ENCODE measurements at places on chromosomes 5 and 9.

GRCh38 chr5:171122372-171122771, 186.7 kb upstream of the TLX3 start:
- no peak for DNase-seq

DNA sequence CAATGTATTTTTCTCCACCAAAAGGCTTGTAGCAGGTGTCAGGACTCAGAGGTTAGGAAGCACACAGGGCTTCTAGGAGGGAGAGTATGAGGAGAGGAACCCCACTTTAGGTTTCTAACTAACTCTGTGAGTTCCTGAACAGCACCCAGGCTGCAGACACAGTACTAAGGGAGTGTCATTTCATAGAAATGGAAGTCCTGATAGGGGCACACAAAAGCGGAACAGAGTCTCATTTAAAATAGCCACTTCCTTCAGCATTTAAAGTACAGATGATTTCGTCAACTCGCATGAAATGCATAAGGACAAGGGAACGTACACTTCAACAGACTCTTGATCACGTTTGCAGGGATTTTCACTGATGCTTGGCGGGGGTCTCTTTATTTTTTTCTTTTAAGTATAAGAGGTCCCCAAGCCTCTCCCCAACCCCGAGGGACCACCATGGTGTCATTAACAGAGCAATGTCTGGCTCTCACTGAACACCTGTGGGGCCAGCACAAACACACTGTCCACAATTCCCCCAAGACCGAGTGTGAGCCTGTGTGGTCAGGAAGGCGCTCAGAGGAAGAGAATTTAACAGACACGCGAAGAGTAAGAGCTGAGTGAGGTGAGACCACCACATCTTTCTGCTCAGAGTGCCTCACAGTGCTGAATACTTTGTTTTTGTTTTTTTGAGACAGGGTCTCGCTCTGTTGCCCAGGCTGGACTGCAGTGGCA, 82.3 kb downstream of the SECISBP2 start:
- DNase-seq = no peak

DNA sequence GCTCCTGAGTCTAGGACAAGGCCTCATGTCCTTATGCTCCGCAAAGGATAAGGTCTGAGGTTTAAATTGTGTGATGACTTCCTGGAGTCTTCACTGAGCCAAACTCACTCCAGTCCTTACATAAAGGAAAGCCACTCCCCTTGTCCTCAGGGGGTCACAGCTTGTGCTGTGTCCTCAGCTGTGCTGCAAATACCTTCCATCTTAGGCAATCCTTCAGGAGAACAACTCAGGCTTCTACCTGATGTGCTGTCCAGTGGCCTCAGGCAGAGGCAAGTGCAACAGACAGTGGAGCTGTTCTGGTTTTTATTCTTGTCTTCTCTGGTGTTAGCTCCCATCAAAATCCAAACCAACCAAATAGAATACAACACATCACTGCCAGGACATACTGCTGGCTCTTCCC, 151.5 kb downstream of the TAF11L14 start:
- DNase-seq = no peak

DNA sequence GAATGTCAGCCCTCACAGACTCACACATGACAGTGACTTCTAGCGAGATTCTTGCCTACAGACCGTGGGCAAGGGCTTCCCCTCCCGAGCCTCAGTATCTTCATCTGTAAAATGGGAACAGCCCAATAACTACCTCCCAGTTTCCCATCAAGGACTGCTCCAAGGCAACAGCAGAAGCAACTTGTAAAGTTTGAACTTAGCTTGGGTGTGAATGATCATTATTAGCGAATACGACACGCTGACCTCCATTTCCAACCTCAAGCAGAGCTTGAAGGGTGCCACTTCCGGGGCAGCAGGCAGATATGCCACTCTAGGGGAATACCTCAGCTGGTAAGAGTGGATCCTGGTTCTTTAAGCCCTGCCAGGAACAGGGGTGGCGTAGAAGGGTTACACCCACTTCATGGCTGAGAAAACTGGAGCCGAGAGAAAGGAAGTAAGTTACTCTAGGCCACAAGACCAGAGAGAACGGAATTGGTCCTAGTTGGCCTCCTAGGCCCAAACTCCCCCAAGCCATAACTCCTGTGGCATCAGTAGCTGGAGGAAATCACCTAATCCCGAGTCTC, 2.0 kb downstream of the RNF44 start:
- DNase-seq = no peak

DNA sequence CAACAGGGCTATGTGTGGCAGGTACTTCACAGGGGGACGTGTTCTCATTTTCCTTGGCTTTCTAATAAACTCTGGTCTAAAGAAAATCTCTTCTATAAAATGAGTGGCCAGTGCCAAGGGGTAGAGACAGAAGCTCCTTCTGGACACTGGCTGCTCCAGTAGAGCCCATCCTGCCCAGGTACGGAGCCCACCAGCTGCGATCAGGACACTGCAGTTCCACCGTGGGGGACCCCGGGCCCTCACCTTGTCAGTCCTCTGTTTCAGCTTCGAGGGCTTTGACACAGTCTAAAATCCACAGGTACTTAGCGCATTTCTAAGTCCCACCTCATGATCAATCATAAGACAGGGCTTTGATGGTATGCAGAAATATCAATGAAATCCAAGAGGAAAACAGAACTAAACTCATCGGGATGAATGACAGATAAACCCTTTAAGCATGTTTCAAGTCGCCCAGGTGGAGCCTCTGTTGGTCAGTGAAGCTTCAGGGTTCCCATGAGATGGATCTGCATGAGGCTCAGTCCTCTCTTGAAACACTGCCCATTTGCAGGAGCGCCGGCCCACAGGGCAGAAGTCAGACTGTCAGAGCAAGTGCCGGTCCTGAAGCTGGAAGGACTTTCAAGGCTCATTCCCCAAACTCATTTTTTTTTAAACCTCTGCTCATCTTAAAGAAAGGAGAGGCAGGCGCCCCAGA, 20.3 kb upstream of the TERT start:
- no peak for DNase-seq

DNA sequence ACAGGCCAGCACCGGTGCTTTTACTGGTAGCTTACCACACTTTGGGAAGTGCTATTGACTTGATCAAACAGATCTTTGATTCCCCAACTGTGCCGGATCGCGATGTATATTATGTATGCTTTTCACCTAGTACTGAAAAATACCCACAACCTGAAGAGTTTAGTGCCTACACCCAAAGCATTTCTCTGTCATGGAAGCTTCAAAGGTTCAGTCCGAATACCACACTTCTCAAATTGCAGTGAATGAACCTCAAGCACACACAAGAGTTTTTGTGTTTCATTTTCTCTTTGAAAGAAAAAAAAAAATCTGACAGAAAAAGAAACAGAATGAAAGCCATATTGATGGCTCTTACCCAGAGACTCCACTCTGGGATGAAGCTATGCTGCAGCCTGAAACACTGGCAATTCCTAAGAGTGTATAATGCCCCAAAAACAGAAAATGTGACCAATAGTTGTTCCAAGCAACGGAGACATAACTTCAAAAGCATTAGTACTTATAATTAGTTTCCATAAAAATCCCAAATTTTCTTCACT, 100.9 kb downstream of the EBF1 start:
- no peak for DNase-seq

DNA sequence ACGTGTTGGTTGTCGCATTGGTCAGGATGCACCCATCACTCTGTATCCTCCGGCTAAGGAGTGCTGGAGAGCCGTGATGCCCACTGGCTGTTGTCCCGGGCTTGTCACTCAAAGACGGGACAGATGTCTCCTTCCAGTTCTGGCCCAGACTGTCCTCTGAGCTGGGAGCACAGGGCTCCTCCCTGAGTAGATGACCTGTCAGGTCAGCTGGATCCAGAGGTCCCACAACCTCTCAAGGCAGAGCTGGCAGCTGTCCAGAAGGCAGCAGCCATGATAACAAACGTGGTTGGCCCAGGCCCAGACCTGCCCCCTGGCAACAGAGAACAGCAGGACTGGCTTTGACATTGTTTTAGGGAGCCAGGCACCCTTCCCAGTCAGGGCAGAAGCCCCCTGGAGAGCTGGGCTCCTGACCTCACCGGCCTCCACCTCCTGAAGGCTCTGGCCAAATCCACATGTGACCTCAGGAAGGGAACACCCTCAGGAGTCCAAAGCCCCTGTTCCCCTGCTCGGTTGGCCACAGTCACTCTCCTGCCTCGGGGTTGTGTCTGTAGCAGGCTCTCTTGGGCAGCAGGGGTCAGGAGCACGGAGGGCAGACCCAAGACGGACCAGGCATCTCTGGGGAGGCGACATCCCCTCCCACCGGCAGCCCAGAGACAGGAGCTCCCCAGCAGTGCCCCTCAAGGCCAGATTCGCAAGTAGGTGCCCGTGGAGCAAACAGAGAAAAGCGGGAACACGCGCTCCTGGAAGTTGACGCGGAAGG, 10.3 kb downstream of the TRIM7 start:
- DNase-seq = no peak

GRCh38 chr5:166509085-166509484, 1782.4 kb upstream of the WWC1 start:
- peak; percentile 50 for DNase-seq

GRCh38 chr5:156913719-156914370, 49.2 kb downstream of the TIMD4 start:
- no peak for DNase-seq

All from neuronal stem cell (in vitro differentiated cells).